Progenitor cell of endocrine pancreas (in vitro differentiated cells): ENCODE measurements at places on chromosomes 5 and 9. TPM values are rescaled to one million over a fixed set of nuclear protein-coding genes. Genes with fewer than 3 reads are reported as not detected.
A peak's percentile ranks its signal among the peaks of the same experiment; 100 is the strongest.

- DNase-seq: peak; percentile 99
Measured at GRCh38 chr9:81689343-81690175, at the start of gene TLE1. TSS of gene TLE1 (minus strand) at chr9:81689547. CDS start at chr9:81688240, 1,307 bp downstream.

DNA sequence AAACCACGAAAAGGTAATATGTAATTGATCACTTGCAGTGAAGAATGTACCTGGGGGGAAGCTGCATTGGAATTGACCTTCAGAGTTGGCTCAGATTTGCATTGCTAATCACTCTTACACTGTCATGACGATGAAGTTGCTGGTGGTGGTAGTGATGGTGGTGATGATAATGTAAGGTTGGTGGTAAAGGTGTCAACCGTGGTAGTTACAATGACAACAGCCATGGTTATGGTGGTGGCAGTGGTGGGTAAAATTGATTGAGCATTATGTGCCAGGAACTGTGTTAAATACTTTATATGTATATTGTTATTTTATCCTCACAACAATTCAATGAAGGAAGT is 282.4 kb downstream of the NR3C1 start:
- no peak for DNase-seq

DNA sequence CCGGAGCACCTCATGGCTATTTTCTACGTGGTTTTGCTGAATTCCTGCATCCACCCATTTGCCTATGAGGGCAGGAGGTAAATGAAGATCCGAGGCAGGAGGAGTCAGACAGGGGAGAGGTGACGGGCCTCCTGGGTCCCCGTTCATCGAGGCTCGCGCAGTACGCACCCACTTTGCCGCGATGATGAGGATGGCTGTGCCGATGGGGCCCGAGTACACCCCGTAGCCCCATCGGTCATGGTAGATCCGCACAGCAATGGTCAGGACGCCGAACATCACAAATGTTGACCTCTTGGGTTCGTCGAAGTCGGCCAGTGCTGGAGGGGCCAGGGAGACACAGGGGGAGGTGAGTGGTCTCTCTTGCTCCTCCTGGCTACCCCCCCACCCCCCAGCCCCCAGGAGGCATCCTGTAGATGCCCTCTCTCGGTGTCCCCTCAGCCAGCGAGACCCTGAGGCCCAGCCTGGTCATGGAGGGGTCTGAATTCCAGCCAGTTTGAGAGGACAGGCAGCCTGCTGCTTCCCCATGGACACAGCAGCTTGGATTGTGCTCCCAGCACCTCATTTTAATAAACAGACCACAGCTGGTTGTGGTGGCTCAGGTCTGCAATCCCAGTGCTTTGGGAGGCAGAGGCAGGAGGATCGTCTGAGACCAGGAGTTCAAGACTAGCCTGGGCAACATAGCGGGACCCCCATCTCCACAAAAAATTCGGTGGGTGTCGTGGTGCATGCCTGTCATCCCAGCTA is 5.9 kb downstream of the MYMK start:
- no peak for DNase-seq

GRCh38 chr9:132168851-132169250 is 7.0 kb downstream of the NTNG2 start:
- DNase-seq: no peak

DNA sequence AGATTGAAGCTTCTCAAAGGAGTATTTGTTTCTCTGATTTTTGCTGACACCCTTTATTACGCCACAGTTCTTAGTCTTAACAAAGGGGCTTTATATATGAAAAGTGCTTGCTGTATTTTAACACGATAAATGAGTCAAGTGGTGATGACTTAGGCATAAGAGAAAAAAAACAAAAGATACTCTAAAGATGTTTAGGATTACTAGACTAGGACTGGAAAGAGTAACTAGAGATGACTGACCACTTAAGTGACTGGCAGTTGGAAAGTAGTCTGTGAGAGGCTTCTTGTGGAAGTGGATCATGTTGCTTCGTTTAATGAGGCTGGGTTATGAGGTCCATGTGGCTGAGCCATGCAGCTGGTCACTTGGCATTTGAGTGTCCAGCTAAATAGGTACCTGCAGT is 69.4 kb upstream of the ACTBL2 start:
- DNase-seq: no peak

DNA sequence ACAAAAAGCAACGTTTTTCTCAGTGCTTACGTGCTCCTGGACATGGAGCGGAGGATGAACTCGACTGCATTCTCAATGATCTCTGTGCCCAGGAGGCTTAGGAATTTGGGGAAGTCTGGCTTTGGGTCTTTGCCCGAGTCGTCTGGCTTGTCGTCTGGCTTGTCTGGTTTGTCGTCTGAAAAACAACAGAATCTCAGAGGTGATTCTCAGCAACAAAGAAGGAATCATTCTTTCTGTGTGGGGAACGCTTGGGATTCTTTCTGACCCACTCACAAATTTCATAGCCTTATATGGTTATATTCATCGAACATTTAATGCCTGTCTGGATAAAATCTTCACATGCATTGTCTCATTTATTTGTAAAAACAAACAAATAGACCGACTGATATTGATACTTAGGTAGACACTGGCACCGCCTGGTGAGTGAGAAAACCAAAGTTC is 4.7 kb downstream of the C5orf46 start:
- DNase-seq: no peak

DNA sequence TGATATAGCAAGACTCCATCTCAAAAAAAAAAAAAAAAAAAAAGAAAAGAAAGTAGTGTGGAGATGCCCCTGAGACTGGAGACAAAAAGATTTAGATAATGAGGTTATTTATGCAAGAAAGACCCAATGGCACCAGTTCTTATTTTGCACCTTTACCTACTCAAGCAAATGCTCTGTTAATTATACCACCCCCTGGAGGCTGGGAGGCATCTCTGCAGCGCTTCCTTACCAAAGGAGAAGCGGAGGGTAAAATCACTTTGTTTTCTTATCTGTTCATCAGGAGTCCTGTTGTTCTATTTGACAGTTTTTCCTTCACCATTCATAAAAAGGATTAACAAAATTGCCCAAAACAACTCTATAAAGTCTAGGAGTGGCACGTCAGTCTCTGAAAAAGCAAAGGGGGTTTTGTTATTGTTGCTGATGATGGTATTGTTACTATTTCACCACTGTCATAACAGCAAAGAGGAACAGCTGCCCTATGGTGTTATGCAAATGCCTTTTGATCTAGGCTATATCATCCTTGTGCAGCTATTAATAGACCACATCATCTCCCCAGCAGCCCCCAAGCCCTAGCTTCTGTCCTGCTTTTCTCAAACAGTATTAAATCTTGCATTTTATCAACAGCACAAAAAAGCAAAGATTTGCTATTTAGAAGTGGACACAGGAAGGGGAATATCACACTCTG is 174.0 kb downstream of the PALM2AKAP2 start:
- DNase-seq: no peak

DNA sequence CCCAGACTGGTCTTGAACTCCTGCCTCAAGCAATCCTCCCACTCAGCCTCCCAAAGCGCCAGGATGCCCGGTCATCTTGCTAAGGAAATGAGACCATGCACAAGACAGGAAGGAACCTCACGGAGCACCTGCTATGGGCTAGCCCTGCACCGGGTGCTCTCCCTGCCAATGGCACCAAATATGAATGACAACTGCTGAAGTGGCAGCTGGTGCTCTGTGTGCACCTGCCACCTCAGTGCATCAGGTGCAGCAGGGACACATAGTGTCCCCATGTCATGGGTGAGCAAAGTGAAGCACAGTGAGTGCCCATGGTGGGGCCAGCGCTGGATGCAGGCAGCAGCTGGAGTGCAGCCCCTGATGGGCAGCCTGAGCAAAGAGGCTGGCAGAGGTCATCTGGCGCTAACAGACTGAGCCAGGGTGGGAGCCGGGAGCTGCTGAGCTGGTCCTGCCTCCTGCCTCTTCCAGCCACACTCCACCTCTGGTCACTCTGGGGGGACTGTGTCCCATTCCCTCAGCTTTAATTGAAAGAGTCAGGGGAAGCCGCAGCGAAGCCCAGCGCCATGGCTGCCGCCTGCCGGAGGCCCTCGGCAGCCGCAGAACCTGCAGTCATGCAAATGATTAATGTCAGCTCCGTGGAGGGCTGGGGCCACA is 46.4 kb downstream of the BARX1 start:
- no peak for DNase-seq

DNA sequence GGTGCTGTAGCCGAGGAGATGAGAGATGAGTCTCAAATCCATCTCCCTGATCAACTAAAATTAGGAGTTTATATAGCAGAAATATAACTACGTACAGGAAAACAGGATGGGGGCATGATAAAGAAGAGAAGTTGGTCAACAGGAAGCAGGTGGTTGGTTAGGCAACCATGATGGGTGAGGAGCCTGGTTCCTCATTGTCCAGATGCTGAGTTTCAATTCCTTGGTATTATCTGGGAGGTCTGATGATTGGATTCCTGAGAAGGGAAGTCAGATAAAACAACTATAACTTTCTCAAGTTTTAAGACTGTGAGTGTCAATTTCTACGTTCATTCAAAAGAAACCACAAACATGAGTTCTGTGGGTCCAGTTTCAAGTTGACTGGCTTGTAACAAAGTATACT is 323.9 kb downstream of the MTRR start:
- DNase-seq: no peak

DNA sequence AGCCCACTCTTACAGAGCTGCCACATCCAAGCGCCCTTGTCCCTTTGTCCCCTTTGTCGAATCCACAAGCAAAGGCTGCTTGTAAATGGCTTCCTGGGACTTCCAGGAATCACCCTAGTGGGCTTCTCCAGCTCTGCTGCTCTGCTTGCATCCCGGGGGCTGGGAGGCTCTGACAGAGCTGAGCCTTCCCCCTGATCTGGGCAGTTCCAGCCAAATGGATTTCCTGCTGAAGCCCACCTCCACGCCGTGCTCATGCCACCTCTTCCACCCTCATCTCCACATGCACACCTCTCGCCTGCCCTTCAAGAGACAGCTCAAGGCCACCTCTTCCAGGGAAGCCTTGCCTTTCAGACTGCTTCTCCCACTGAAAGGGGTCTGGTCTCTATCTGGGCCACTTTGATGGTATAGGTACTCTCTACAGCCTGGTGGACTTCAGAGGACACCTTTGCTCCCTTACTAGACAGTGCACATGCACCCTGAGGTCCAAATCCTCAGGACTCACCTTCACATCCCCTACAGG is 106.2 kb downstream of the LHFPL2 start:
- DNase-seq: no peak

DNA sequence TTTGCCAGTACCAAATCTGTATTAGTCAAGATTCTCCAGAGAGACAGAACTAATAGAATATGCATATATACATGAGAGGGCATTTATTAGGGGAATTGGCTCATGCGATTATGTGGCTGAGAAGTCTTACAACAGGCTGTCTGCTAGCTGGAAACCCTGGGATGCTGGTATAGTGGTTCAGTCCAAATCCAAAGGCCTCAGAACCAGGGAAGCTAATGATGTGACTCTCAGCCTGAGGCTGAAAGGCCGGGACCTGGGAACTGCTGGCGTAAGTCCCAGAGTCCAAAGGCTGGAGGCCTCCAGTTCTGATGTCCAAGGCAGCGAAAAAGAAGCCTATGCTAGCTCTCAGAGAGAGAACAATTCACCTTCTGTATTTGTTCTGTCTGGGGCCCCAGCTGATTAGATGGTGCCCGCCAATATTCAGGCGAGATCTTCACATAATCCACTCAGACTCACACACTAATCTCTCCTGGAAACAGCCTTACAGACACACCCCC is 84.1 kb downstream of the KIAA1958 start:
- no peak for DNase-seq

DNA sequence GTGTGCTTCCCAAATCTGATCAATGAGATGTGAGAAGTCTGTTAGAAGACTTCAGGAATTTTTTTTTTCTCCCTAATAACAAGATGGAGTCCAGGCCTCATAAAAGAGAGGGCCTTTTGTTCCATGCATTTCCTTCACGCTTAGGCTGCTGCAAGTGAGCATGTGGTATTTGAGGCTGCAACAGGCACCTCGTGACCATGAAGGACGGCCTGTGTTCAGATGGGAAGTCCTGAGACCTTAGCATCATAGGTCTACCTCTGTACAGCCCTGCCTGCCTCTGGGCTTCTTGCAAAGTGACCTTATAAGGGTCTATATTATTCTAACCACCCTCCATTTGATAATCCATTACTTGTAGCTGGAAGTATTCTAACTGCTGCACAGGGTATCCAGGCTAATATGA is 86.6 kb downstream of the BOD1 start:
- DNase-seq: no peak

DNA sequence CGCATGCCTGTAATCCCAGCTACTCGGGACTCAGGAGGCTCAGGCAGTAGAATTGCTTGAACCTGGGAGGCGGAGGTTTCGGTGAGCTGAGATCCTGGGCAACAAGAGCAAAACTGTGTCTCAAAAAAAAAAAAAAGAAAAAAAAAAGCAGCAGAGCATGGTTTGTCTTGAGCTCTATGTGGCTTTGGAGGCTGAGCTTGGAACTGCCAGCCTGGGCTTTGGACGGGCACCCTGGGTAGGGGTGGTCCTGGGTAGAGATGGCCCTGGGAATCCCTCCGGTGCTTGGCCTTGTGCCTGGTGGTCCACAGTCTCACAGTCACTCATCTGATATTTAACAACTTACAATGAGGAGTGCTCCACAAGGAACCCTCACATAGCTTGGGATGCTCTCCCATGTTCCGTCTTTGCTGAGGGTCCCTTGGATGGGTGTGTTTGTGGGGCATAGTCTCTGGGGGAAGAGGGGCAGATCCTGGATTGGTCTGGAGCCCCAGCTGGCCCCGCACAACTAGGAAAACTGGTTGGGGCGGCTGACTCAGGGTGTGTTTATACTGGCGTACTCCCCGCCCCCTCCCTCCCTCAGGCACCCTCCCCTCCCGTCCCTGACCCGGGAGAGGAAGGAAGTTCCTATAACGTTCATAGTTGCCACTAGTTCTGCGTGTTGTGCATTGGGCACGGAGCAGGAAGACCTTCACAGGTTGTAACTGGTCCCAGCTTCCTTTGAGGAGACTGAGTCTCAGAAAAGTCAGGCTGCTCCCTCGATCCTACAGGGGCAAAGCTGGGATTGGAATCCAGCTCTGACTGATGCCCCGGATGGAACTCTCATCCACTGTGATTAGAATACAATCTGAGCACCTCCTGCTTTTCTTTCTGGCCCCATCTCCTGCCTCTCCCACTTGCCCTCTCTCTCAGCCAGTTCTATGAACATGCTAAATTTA is 11.2 kb downstream of the IER5L start:
- DNase-seq: peak; percentile 42

DNA sequence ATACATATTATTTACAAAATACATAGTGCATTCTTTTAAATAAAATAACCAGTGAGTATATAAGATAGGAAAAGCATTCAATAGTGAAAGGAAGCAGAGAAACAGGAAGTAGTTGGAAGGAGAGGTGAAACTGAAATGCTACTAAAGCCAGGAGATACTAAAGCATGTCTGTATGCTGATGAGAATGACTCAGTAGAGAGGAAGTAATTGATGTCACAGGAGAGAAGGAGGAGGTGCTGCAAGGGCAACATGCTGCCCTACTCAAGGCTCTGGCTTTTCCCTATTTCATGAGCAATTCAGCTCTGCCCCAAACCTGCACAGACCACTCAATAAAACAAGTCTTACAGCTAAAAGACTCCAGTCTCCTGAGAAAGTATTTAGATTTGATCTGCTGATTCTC is 108.5 kb upstream of the TXNDC8 start:
- DNase-seq: no peak

GRCh38 chr5:1320436-1321344 is 24.2 kb downstream of the CLPTM1L start:
- DNase-seq: no peak

- DNase-seq: no peak
Measured at GRCh38 chr5:10106806-10107205, 142.9 kb downstream of the ATPSCKMT start.

- no peak for DNase-seq
Measured at GRCh38 chr5:102077920-102078319, 218.2 kb downstream of the SLCO4C1 start.

RMRP gene
- 15,251 and 16,487 TPM in 2 replicates for total RNA-seq

IFNB1 gene
- not detected in 2 replicates for total RNA-seq

AQP7 gene
- 3.3 and 4.4 TPM in 2 replicates for total RNA-seq

SLC22A5 gene
- 14.3 and 14.7 TPM in 2 replicates for total RNA-seq

IFNA10 gene
- total RNA-seq: not detected in 2 replicates

IFNK gene
- not detected in 2 replicates for total RNA-seq
